ENCODE measurements at places on chromosomes 2 and 18.

DNA sequence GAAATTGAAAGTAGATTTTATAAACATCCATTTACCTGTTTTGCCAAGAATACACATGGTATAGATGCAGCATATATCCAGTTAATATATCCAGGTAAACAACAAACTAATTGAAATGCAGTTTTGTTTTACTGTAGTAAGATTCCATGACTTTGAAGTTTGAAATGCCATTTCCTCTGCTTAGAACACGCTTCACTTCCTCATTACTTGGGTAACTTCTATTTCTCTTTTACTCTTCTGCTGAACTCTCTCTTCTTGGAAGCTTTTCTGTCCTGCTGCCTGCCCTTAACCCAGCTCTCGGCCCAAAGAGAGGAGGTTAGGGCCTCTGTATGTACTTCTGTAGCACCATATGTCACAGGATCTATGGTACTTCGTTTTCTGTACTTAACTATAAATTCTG is 14.1 kb upstream of the IL1RL2 start:
- no peak for DNase-seq

DNA sequence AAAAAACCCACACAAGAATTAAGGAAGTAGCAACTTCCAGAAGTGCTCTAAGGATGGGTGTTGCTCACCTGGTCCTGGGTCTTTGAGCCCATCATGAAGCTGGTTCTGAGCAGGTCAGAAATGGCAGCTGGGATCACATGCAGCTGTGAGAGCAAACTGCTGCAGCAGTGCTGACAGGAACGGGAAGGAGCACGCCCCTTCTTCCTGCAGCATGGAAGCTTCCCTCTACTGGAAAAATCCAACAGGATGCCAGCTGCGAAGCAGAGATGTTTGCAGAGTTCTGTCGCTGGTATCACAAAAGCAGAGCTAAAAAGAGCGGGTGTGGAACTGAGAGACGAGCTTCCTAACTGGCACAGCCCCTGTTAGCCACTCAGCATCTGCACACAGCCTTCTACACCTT is 33.7 kb downstream of the EIF4E2 start:
- no peak for DNase-seq

- no peak for DNase-seq
Observed at GRCh38 chr2:221571025-221571550, 1.0 kb downstream of the EPHA4 start.

- DNase-seq, result no peak
Observed at GRCh38 chr2:24304631-24305030, 55.7 kb downstream of the ITSN2 start.

GRCh38 chr2:189406586-189407233 is 34.6 kb upstream of the WDR75 start:
- no peak for DNase-seq

GRCh38 chr2:235191486-235191885 is 239.7 kb downstream of the SH3BP4 start:
- no peak for DNase-seq

- no peak for DNase-seq
Observed at GRCh38 chr2:213119061-213119809, 32.2 kb downstream of the IKZF2 start.

DNA sequence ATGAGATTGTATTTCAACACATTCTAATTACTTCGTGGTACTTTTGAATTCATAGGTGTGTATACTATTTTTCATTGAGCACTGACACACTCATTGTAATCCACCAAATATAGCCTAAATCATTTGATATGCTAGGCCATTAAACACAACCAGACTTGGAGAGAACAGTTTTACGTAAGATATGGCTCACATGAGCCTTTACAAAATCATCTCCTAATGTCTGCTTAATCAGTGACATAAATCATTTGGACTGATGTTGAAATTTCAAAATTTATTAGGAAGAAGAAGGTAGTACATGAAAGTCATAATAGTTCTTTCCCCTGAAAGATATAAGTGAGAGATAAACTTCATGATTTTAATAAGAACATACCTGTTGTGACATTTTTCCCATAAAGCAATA is 550.2 kb upstream of the LINC00305 start:
- DNase-seq, result no peak

DNA sequence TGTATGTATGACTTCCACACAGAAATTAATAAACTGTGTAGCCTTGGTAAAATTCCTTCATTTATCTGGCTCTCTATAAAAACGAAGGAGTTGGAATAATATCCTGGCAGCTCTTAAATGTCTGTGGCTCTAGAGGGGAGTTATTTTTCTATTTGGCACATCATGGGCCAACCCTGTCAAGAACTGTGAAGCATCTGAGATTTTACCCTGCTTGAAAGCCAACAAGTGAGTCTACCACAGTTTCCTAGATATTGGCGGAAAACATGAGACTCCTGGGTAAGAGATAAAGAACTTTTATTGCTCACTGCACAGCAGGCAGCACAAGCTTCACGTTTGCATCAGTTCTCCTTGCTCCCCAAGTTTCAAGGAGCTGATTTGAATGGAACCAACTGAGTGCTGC is 346.7 kb upstream of the CYRIA start:
- DNase-seq, result no peak
